ENCODE measurements at places on chromosomes 4 and X.

- no peak for DNase-seq
Observed at GRCh38 chr4:3364634-3365314, 72.0 kb downstream of the RGS12 start.

DNA sequence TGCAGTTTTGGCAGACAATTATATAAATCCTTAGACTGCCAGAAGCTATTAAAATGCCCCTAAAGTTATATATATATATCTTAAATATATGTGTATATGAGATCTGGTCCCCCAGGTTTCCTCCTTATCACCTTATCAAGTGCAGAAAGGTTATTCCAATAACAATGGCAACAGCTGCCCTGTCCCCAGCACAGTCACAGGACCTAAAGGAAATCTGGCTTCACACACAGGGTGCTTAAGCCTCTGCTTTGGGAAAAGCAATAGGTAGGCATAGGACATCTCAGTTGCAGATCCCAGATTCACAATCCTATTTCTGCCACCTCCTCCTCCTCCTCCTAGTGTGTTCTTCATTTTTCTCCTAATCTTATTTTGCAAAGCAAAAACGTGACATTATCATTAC lies 5.8 kb downstream of the SLC25A53 start:
- DNase-seq, result no peak

GRCh38 chr4:59698041-59698440 lies 1502.1 kb upstream of the ADGRL3 start:
- no peak for DNase-seq

GRCh38 chr4:10457255-10457801 lies at the start of gene ZNF518B:
Gene ZNF518B (minus strand): TSS chr4:10457426. CDS start chr4:10446328, 11,098 bp downstream.
- peak; percentile 81 for DNase-seq

DNA sequence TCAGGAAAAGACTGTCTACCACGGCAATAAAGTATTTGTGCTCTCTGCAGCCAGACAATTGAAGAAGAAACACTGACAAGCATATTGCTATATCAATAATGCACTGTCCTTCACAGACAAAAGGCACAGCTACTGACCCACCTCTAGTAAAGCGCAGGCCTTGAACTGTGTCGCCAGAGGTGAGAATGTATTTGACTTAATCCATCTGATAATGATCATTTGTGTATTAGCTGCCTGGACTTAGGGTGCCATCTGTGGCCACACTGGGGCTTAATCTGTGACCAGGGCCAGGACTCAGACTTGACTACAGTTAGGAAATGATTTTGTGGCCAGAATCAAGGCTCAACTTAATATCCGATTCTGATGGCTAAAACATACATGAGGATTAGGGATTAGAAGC lies 260.4 kb downstream of the SMARCA1 start:
- no peak for DNase-seq

- DNase-seq, result no peak
Observed at GRCh38 chr4:55959655-55960054, 10.9 kb downstream of the CEP135 start.

DNA sequence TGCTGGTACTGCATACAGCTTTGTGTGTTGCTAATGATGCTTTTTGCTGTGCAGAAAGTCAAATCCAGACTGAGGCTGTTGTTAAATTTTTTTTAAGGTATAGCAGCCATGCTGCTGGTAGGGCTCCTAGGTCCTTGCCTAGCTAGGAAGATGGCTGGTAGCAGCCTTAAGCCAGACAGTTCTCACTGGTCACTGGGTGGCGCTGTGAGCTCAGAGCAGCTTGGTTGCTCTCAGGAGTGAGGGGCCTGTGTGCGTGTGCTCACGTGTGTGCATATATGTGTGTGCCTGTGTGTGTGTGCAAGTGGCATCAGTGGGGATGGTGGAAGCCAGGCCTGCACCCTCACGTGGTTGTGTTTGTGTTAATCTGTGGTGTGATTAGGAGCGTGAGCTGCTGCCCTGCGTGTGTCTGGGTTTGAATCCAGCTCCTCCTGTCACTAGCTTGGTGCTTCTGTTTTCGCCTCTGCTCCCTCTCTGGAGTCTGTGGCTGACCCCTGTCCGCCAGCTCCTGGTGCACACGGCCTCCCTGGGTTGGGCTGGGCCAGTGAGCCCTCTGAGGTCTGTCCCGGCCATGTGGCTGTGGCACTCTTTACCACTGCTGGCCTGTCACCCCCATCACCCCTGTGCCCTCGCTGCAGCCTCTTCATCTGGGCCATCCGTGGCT lies 46.1 kb downstream of the SORCS2 start:
- peak; percentile 15 for DNase-seq

GRCh38 chr4:8319061-8319460 lies 49.5 kb downstream of the HTRA3 start:
- DNase-seq, result no peak

- DNase-seq, result no peak
Observed at GRCh38 chr4:67131224-67131623, 414.1 kb downstream of the CENPC start.

GRCh38 chr4:72073816-72074215 lies 42.0 kb downstream of the NPFFR2 start:
- DNase-seq, result no peak

GRCh38 chr4:6454112-6454910 lies 18.1 kb downstream of the PPP2R2C start:
- no peak for DNase-seq

DNA sequence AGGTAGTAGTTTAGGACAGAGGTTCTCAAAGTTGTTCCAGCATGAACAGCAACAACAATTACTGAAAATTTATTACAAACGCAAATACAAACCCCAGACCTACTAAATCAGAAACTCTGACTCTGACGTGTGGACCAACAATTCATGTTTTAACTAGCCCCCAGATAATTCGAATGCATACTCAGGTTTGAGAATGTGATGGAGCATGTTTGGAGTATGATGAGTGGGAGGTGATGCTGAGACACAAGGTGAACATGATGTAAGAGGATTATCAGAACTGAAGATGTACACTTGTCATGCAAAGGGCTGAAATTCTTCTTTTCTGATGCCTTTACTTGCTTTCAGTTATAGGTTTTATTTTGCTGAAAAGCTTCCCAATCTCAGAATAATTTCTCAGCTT lies 323.0 kb downstream of the INPP4B start:
- DNase-seq, result no peak

GRCh38 chrX:23666282-23666681 lies 1.0 kb upstream of the PRDX4 start:
- no peak for DNase-seq

DNA sequence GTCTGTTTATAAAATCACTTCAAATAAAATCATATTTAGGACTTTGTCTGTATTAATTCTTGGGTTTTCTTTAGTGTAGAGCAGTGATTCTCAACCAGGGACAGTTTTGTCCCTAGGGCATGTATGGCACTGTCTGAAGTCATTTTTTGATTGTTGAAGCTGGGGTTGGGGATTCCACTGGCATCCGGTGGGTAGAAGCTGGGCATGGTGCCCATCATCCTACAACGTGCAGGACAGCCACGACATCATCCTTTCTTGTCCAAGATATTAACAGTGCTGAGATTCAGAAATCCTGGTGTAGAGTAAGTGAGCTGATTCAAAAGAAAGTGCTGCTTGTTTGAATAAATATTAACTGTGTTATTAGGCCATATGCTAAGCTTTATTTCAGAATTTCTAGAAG lies 28.6 kb downstream of the DCLK2 start:
- DNase-seq, result no peak

- DNase-seq, result no peak
Observed at GRCh38 chrX:30301963-30302362, 7.2 kb downstream of the NR0B1 start.

- no peak for DNase-seq
Observed at GRCh38 chrX:8366481-8366880, 98.1 kb upstream of the VCX3B start.

DNA sequence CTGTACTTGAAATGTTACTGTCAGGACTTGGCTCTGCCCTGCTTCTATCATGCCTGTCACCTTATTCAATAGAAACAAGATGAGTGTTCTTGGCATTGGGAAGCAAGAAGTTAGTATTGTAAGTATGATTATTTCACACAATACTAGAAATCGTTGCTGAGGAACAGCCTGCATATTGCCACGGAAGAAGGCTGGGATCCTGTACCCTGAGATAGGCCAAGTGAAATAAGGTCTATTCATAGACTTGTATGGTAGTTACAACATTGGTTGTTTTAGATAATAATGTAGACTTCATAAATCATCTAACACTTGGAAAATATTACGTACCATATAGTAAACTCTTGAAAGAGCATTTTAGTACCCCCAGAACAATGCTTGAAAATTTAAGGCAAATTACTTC lies 215.9 kb downstream of the DMD start:
- DNase-seq, result no peak

DNA sequence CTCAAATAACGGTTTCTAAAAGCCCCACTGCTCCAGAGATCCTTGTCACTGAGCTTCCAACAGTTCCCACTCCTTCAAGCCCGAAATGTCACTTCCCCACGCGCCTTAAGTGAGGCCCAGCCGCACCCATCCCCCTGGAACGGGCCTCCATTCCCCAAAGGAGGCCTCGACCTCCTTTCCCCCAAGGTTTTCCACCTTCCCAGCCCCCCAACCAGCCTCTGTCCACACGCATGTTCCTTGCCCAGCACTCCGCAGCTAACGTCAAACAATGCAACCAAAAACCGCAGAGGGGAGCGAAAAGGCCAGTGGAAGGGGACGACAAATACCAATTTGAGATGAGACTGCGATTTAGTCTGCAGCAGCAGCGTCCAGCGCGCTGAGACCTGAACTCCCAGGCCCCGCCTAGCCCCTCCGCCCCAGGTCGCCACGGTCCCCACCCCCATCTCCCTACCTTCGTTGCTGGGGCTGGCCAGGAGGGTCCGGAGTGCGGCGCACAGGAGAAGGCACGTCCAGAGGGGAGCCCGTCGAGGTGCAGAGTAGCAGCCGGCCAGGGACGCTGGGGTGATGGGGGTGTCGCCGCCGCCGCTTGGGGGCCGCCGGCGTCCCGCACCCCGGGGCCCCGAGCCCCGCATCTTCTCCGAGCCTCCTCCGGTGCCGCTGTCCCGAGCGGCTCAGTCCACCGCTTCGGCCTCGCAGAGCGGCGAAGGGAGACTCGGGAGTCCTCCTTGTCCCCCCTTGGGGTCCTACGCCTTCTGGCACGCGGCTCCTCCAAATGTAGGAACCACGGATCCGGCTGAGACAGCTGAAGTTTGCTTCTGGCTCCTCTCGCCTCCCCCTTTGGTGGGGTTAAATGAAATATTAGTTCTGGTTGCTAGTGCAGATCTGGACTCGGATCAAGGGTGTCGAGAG lies 924 bp downstream of the EPHA5 start:
- DNase-seq, result no peak

- peak; percentile 74 for DNase-seq
Observed at GRCh38 chr4:15778289-15779241, at the start of gene CD38. Gene CD38 (plus strand): TSS chr4:15778328. CDS start chr4:15778415, 87 bp downstream.

DNA sequence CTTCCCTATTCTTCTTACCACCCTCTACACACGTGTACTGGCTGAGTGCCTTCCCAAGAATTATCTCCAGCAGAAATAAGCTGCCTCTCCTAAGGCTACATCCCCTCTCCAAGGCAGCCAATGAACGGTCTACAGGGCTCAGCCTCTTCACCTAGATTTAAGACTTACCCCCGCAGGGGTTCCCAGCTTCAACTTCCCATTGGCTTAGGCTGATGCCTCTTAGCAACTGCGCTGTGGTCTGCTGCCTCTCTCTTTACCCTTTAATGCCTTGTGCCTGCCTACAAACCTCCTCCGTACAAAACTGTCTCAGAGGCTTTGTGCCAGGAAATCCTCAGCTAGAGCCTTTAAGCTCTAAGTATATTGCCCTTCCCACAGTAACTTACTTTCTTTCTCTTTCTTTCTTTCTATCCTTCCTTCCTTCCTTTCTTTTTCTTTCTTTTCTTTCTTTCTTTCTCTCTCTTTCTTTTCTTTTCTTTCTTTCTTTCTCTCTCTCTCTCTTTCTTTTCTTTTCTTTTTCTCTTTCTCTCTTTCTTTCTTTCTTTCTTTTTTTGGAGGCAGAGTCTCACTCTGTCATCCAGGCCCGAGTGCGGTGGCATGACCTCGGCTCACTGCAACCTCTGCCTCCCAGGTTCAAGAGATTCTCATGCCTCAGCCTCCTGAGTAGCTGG lies 15.1 kb upstream of the PIGA start:
- DNase-seq, result no peak

GRCh38 chr4:87209696-87210095 lies 10.7 kb downstream of the KLHL8 start:
- no peak for DNase-seq

- DNase-seq, result no peak
Observed at GRCh38 chr4:37740546-37740945, 54.4 kb upstream of the RELL1 start.

- DNase-seq, result no peak
Observed at GRCh38 chr4:93461541-93461940, 367.0 kb upstream of the ATOH1 start.

DNA sequence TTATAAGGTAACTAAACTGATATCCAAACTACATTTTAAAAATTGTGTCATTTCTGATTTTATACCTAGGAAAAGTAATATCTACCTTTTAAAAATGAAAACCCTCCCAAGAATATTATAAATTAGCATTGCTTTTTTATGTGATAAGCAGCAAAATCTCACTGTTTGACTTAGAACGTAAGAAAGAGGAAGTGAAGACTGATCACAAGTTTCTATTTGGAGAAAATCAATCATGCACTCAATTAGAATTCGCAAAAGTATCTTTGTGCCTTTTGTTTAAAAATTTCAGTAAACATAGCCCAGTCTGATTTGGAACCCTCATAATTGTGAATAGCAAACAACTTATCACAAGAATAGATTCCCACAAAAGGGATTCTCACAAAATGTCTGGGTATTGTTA lies 142.7 kb downstream of the TENM3 start:
- no peak for DNase-seq

DNA sequence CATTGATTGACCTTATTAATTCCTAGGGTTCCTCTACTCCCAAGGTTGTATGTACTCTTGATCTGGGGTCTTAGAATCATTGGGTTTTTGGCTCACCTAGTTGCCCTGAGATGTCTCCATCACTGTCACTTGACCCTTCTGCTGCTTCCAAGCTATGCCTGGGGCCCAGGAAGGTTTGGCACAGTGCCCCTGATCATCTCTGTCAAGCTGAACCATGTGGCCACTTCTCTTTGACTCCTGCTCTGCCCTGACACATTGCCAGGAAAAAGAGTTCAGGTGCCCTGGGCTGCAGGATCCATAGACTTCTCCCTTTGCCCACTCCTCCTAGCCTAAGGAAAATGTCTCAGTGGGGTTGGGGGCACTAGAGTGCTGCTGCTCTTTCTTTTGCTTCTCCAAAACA lies 3.9 kb upstream of the CHST7 start:
- no peak for DNase-seq

DNA sequence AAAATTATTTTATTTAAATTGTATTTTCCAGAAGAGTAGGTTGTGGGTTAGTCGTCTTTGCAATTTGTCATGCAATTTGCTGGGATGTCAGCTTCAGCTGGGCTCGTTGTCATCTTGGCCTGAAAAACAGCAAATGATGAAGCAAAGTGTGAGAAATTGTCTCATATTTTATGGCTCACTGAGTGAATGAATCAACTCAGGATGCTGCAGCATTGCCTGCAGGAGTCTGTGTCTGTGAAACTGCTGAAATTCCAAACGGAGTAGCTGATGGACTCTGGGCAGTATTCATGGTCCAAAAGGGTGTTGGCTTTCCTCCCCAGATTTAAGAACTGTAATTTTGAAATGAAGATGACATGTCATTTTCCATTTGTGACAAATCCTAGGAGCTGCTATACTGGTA lies 37.2 kb downstream of the CXCL8 start:
- DNase-seq, result no peak
